Lower leg skin (tissue), 4 donors: ENCODE measurements at places on chromosomes 4 and X. TPM values are rescaled to one million over a fixed set of nuclear protein-coding genes. Genes with fewer than 3 reads are reported as not detected.

GRCh38 chr4:184347251-184348239 is 126.8 kb downstream of the IRF2 start:
- DNase-seq: no peak

- DNase-seq: no peak
These were observed 444.7 kb downstream of the IQCM start for GRCh38 chr4:149370785-149371420.

DNA sequence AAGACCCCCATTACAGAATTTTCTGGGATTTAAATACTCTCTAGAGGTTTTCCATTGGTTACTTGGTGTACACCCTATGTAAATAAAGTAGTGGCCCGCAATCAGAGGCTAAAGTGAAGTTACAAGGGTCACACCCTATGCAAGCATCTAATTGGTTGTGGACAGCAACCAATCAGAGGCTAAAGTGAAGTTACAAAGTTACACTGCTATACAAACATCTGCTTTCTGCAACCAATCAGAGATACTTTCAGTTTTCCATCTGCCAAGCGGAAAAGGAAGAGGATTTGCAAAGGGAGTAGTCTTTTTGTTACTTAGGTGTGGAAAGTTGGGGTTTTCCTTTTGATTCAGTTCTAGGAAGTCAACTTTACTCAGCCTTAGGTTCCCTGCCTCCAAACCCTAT is 2.0 kb upstream of the ATRX start:
- DNase-seq: no peak

DNA sequence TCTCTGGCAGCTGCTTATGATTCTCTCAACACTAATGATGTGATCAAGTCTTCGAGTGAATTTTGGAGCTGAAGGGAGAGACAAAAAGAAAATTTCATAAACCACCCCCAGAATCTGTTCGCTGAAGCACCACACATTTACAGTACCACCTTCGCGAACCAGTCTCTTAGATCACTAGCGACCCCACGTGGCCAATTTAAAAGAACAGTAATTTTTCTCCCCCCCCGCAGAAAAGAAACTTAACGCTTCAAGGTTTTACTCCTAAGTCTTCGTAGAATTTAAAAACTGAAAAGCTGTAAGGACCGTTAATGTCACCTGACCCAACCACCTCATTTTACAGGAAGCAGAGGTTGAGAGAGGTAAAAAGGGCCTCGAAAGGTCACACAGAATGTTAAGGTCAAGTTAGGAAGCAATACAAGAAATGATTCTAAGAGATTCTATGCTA is 187.5 kb downstream of the QDPR start:
- no peak for DNase-seq

DNA sequence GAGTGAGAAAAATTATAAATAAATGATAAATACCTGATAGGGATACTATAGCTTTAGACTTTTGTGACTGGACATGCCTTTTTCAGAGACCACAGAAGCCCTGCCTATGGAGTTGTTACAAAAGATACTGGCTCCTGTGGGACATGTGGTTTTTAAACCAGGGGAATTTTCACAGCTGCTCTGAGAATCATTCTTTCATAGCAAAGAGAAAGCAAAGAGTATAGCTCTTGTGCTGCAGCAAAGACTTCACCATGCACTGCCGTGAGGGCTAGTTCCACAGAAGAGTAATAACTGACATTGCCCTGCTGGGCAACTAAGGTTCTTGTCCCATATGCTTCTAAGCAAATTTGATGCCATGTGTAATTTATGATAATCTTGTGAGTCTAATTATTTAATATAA is 98.2 kb downstream of the MAPK10 start:
- no peak for DNase-seq

- DNase-seq: peak; percentile 92
These were observed 812 bp upstream of the KDM6A start for GRCh38 chrX:44871931-44872820.

Gene NDP
- not detected for total RNA-seq

DNA sequence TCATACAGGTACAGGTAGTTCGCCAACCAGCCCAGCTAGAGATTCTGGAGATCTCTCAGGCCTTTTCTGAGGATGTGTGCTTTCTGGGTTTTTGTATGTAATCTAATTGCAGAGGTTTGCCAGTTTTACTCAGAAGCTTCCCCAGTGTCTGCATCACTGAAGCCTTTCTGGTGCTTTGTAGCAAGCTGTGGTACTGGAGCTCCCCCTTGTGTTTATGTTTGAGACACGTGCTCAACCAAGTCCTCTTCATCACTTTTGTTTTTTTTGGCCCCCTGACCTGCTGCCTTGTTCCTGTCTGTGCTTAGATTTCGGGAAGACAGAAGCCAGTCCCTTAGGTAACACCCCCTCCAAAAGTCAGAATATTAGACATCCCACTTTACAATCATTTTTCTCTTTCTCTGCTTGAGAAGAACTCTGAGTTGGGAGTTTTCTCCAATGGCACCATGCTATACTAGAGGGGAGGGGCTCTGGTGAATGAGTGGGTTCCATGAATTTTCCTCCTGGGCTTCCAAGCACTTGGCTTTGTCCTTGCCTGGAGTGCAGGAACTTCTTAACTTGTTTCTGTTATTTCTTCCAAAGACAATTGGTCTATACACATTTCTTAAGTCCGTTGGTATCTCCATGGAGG is 128.4 kb upstream of the TBC1D9 start:
- DNase-seq: no peak

DNA sequence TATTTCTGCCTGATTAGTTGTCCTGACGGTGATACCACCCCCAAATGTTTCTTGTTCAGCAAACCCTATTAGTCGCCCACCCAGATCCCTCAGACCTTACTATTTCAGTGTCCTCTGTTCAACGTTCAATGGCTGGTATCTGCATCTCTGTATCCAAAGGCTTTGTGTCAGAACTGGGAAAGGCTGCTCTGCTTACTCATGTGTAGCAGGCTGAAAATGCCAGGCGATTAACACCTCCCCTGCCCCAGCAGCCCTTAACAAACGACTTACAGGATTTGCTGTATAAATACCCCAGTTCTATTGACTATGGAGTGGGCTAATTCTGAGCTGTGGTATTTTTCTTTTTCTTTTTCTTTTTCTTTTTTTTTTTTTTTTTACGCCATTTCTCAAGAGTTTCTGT is 415.0 kb downstream of the ZNF674 start:
- no peak for DNase-seq

- DNase-seq: no peak
These were observed 8.1 kb downstream of the ACSL1 start for GRCh38 chr4:184817494-184818215.

Gene CISD2
- total RNA-seq: 11.9 TPM

DNA sequence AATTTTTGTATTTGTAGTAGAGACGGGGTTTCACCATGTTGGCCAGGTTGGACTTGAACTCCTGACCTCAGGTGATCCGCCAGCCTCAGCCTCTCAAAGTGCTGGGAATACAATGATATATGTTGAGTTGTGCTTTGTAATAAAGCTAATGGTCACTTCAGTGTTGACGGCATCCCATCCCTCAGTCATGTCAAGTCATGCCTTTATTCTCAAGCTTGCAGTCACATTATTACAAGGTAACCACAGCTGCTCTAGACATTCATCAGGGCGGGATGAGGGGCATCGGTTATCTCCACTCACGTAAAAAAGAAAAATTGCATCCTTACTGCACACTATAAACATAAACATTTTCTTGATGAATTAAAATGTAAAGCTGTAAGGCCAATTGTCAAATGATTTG is 12.8 kb upstream of the FAT1 start:
- no peak for DNase-seq

DNA sequence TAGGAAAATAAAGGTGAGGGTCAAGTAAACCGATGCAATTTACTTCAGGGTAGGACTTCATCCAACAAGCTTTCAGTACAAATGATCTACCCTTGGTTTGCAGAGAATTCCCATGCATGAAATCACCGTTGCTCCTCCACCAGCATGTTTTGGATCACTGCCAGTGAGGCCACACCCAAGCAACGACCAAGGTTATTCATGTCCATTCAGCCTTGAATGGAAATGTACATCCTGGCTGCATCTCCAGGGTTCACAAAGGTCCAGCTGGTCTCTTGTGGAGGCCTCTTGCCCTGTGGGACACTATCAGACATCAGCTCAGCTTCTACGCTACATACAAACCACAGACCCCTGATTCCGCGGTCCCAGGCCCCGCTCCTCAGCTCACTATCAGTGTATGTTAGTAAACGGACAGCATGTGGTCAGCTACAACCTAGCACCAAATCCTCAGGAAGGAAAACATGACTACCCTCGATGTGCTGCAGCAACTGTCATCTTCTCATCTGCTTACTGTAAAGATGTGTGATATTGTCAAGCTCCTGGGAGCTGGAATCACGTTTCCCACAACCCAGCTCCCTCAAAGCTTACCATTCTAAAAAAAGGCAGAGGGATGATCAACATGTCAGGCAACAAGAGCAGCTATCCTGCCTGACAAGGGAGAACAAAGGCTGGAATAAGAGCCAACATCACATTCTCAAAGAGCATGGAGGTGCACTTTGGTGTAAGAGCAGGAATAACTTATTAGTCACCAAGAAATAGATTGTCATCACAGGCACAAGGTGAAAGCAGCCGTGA is 4.9 kb downstream of the LYAR start:
- no peak for DNase-seq

DNA sequence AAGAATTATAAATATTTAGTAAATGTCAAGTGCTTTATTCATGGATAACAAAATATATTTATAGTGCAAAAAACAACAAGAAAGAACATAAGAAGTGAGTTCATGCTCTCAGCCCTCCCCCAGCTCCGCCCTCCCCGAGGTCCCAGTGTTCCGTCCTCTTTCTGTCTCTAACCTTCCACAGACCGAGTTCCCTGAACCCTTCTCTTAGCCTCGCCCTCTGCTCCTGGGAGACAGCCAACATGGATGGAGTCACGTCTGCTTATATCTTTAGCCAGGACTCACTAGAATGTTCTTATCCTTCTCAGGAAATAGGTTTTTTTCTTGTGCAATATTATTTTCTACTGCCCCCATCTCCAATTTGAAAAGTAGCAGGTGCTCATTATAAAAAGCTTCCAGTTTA is 40.1 kb upstream of the HELT start:
- no peak for DNase-seq
